GM04504 (cell line): ENCODE measurements at places on chromosomes 11 and 22.
A peak's percentile ranks its signal among the peaks of the same experiment; 100 is the strongest.

DNA sequence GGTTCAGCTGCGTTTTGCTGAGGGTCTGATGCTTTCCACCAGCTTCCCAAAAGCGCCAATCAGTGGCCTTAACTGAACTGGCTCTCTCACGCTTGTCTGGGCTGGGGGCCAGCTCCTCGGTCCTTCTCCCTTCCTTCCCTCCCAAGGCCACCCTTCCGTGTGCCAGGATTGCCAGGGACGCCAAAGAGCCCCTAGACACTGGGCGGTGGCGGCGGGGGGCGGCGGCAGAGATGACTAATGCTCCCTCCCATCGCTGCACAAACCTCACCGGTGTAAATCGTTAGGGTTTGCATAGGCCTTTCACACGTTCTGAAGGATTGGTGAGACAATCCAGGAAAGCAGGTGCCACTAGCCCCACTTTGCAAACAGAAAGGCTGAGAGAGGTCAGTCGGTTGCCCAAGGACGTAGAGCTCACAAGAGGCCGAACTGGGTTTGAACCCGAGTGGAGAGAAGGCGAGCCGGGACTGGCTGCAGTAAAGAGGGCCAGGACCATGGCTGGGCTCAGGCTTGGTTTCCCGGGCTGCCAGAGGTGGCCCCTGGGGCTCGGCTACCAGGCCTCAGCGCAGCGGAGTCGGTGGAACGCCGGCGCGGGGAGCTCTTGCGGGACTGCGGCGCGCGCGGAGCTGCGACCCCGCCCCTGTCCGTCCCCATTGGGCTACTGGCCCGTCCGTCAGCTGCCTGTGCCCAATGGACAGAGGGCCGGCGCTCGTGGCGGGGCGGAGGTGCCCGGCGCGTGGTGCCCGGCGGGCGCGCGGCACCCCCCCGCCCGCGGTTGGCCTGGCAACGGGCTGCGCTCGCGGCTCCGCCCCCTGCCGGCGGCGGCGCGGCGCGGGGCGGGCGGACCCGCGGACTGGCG lies 589 bp upstream of the GNAZ start:
- peak; percentile 68 for DNase-seq

DNA sequence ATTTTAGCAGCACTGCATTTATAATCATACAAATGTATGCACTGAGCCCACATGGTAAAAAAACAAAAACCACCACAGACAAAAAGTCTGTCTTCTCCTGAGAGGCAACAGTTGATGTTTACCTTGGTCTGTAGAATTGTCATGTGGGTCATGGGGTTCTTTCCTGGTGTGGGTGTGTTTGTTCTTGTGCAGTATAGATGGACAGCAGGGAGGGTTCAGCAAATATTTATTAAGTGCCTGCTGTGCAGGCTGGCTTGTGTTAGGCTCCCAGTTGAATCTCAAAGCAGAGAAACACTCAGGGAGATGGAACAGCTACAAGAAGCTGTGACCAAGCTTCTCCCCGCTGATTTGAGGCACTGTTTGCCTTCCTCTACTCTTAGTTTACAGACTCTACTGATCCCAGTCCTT lies 82.2 kb downstream of the PISD start:
- DNase-seq: no peak

GRCh38 chr11:70628855-70629844 lies 230.8 kb downstream of the CTTN start:
- no peak for DNase-seq

DNA sequence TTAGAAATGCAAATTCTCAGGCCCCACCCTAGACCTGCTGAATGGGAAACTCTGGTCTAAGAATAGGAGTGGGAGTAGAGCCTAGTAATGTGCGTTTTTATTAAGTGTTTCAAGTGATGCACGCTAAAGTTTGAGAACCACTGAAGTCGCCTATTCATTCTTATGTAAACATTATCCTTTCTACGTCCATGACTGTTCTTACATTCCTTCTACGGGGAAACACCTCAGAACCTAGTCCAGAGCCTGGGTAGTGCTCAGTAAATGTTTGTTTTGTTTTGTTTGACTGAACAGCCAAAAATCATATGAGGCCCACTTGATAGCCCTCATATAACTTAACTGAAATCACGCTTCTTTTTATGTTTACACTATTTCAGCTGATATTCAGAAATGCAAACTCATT lies 29.8 kb downstream of the VSIG10L2 start:
- no peak for DNase-seq

- peak; percentile 67 for DNase-seq
Observed at GRCh38 chr11:76919887-76920746, 59.4 kb downstream of the ACER3 start.

- no peak for DNase-seq
Observed at GRCh38 chr22:41799486-41800347, 762 bp upstream of the CCDC134 start.

GRCh38 chr11:103085758-103086365 lies 6.1 kb downstream of the DCUN1D5 start:
- no peak for DNase-seq

DNA sequence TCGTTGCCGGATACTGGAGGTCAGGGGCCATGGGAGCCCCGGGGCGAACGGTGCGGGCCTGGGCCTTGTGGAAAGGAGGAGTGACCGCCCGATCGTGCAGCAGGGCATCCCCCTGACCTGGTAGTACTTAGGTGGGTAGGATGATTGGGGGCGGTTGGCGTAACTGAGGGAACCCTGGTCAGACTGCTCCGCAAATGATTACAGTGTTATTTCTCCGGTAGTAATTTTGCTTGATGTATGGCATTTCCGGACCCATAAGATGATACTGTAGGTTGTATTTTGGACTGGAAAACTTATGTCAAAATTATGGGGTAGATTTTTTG lies 762 bp downstream of the MTMR3 start:
- DNase-seq: no peak

DNA sequence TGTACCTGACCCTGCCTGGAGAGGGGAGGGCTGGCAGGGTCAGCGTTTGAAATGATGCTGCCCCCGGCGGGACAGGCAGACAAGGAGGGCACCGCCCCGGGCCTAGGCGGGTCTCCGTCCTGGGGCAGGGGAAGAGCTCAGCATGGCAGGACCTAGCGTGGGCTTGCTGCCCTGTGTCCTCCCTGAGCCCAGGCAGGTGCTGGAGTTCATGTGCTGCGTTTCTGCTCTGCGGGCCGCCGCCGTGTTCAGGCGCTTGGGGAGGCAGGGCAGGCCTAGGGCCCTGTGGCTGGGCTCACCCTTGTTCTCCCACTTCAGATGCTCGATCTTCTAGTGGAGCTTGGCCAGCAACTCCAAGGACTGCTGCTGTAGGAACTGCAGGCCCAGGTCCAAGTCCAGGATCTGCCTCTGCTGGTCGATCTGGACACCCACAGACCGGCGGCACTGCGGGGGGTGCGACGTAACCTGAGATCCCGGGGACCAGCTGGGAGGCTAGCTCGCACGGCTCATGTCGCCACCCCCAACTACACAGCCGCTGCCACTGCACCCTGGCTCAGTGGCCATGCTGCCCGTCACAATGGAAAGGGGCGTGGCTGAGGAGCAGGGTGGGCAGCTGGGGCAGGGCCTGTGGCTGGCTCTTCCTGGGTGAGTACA lies 84.4 kb downstream of the MED15 start:
- no peak for DNase-seq

- DNase-seq: no peak
Observed at GRCh38 chr11:96314326-96315020, 28.5 kb downstream of the MAML2 start.

- no peak for DNase-seq
Observed at GRCh38 chr11:15819679-15820286, 536.6 kb downstream of the SOX6 start.

DNA sequence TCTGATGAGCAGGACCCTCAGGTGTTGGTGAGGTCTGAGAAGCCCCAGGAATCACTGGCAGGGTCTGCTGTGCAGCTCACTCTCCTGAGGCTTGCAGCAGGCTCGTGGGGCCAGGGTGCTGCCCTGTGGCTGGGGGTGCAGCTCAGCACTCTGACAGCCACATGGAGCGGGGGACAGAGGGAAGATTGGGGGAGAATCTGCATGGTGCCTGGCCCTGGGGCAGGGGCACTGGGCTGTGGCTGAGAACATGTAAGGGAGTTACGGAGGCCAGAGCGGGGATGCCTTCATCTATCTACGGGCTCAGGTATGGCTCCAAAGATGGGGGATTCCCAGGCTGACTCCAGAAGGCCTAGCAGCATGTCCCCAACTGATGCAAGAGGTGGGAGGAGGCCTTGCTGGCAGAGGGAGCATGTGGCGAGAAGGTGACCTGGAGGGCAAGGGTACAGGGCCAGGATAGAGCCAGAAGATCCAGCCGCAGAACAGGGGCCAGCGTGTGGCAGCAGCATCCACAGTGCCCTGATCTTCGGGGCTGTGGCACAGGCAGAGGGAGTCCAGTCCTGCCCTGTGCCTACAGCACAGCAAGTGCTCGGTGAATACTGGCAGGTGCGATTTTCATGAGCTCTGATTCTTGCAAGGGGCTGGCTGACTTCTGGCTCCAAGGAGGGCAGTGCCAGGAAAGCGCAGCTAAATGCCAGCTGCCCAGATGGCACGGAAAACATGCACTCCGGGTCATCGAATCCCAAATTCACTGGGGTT lies 184.7 kb downstream of the CTTN start:
- no peak for DNase-seq

GRCh38 chr11:83006877-83007330 lies 64.8 kb downstream of the RAB30 start:
- no peak for DNase-seq

DNA sequence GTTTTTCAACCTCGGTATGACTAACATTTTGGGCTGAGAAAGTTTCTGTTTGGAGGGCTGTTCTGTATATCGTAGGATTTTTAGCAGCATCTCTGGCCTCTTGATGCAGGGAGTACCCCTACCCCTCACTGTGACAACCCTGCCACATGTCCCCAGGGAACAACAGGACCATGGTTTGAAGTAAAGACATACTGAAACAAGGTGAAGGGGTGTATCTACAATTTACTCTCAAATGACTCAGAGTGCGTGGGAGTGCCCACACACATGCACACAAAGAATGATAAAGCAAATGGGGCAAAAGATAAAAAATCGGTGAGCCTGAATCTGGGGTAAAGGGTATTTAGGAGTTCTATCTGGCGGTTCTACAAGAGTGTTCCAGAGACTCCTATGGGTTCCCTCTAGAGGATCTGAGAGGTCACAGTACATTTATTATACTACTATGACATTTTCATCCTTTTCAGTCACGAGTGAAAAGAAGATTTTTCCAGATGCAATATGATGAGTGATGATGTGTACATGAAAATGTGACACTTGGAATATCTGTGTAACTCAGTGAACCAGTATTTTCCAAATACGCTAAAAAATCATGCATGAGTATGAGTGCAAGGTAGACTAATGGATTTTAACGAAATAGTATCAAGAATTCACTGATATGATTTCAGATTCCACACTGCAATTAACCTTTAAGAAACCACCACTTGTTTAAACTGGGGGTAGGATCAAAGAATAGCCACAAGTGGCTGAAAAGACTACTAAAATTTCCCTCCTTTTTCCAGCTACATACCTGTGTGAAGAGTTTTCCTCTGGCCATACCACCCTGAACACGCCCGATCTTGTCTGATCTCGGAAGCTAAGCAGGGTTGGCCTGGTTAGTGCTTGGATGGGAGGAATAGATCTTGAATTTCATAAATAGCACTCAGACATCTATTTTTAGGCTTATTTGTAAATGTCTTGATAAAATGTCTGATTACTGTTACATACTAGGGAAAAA lies 56.3 kb upstream of the YPEL1 start:
- no peak for DNase-seq

GRCh38 chr11:48006301-48006992 lies 26.1 kb downstream of the PTPRJ start:
- DNase-seq: peak; percentile 44

- no peak for DNase-seq
Observed at GRCh38 chr11:76663912-76664440, 6.6 kb downstream of the LRRC32 start.
